Left renal cortex interstitium (tissue), 4 donors: ENCODE measurements at places on chromosomes 12 and 14. TPM values are rescaled to one million over a fixed set of nuclear protein-coding genes. Genes with fewer than 3 reads are reported as not detected.

GRCh38 chr14:96040828-96041371 is 1.7 kb downstream of the C14orf132 start:
- DNase-seq = no peak

DNA sequence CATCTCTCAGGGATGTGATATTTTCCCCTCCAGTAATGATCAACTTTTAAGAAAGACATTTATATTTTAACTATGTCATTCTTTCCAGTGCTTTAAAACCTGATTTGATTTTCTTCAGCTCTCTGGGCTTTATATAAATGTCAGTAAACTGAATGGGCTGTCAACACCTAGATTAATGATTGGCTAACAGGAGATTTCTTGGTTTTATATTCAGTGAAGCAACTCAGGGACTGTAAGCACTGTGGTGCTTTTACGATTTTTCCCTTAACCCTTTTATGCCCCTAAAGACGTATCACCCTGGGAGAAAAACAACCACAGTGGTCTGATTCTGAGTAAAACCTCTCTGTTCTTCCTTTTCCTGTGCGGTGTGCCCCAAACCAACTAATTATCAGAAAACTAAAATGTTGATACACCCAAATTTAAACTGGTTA is 38.0 kb downstream of the PTGER2 start:
- no peak for DNase-seq

Gene MAP3K9
- 4.9 TPM for polyA plus RNA-seq

GRCh38 chr12:130969223-130969622 is 15.5 kb downstream of the ADGRD1 start:
- DNase-seq = no peak

Gene SYCP3
- polyA plus RNA-seq = 0.95 TPM

DNA sequence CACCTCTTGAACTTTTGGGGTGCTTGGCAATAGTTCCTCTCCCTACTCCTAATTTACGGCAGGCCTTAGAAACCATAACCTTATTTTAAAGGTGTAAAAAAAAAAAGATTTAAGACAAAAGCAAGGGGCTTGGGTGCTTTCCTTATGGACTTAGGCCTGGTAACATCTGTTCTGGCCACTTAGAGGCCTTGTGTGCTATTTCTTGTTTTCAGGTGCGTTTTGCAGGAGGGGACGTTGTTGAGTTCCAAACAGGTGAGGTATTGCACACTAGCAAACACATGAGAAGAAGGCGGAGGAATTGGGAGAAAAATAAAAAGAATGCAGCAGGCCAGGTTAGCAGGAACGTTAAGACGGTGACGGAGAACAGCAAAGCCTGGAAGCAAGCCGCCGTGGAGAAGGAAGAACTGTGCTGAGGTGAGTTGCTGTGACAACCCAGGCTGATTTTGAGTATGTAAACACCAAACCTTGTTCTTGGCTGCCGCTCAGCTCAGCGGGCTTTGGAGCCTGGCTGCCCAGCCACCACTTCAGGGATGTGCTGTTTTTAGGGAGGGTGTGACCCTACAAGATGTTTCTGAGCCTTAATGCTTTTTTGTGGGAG is 17.3 kb downstream of the EMG1 start:
- DNase-seq = no peak

- DNase-seq = no peak
Observed at GRCh38 chr12:95721320-95721719, 69.2 kb downstream of the NTN4 start.

DNA sequence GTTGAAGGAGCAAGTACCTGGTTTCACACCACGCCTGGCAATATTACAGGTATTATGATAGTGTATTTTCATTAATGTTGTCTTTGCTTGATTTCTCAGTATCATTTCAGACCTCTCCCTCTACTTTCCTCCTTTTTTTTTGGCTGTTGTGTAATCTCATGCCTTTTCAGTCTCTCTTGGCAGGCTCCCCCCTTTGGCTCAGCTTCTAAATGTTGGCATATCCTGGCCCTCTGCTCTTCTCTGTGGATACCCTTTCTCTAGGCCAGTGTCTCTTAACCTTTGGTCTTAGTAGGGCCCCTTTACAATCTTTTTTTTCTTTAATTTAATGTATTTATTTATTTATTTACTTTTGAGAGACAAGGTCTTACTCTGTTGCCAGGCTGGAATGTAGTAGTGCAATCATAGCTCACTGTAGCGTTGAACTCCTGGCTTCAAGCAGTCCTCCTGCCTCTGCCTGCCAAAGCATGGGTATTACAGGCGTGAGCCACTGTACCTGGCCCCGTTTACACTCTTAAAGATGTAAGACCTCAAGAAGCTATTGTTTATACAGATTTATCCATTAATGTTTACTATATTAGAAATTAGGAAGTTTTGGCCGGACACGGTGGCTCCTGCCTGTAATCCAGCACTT is 12.8 kb downstream of the MTHFD1 start:
- no peak for DNase-seq

DNA sequence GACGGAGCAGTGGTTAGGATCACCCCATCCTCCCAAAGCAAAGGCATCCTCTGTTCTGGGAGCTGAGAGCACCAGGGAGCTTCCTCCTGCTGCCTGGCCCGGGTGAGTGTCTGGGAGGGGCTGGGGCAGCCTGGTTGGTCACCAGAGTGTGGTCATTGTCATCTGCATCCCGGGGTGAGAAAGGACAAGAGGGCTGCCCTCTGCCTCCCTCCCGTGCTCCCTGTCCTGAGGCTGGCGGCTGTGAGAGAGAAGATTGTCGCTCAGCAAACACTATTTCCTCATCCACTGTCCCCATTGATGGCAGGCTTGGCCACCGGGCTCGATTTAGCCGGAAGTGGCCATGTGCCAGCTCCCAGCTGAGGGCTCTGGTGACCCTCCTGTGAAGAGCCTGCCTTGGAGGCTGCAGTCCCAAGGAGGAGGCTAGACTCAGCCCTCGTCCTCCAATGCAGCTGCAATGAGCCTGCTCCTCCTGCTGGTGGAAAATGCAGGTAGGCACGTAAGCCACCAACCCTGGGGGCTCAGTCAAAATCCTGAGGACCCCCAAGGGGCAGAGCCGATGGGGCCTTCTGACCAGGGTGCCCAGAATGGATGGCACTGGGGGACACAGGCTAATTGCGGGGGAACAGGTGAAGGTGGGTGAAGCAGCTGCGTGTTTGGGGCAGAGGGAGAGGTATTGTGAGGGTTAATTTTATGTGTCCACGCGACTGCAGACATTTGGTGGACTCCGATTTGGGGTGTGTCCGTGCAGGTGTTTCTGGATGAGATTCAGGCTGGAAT is 155.7 kb downstream of the KIF26A start:
- no peak for DNase-seq
